ENCODE measurements at places on chromosomes 1 and 21.

GRCh38 chr1:60431593-60431992 lies 358.0 kb upstream of the C1orf87 start:
- DNase-seq: no peak

DNA sequence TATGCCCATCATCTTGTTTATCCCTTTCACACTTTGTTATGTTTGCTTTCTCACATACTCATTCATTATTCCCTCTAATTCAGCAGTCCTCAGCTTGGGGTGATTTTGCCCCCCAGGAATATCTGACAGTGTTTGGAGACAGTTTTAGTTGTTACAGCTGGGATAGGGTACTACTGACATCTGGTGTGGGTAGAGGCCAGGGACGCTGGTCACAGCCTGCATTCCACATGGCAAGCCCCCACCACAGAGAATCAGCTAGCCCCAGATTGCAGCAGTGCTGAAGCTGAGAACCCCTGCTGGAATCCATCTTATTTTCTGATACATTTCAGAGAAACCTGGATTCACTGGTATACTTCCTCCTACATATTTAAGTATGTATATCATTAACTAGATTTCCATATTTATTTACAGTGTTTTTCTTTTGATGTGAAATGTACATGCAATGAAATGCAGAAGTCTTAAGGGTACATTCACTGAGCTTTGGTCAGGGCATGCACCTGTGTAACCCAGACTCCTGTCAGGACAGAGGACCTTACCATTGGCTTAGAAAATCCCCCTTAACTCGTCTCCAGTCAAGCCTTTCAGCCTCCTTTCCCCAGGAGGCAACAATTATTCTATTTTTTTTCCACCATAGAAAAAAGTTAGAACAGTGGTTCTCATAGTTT lies 68.3 kb downstream of the KIF26B start:
- no peak for DNase-seq

DNA sequence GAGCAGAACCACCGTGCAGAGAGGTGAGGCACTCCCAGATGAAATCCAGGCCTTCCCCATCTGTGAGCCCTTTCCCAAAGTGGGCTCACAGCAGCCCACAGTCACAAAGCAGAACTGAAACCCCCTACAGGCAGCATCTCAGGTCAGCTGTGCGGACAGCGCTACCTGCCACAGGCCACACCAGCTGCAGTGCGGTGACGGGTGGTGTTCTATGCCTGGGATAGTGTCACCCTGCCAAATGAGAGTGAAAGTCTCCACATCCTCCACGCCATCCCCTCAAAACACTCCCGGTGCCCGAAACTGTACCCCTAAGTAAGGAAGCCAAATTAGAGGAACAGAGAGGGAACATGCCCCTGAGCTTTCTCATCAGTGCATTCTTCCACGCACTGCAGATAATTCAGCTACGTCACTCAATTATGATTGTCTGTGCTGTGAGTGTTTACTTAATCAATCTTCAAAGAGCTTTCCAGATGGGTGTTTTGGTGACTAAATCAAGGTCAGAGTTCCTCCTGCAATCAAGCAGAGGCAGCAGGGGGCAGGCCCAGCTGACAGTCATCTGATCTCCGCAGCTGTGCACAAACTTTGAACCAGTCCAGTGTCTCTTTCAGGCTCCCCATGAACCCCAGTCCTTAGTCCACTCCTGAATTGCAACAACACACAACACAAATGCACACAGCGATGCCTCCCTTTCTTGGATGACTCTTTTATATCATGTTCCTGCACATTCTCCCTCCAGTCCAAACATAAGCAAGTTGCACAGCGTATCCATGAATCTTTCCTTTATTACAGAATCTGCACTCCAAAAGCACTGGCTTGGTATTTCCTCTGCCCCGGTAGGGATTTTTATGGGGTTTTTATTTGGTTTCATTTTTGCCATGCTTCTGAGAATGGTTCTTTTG lies 150.0 kb downstream of the TOMM20 start:
- no peak for DNase-seq

- DNase-seq: no peak
Measured at GRCh38 chr1:24927988-24928688, 1.9 kb downstream of the RUNX3 start.

- DNase-seq: peak; percentile 14
Measured at GRCh38 chr1:32754317-32755097, 51.9 kb upstream of the SYNC start.

GRCh38 chr1:20074725-20075171 lies 4.8 kb downstream of the PLA2G5 start:
- no peak for DNase-seq

DNA sequence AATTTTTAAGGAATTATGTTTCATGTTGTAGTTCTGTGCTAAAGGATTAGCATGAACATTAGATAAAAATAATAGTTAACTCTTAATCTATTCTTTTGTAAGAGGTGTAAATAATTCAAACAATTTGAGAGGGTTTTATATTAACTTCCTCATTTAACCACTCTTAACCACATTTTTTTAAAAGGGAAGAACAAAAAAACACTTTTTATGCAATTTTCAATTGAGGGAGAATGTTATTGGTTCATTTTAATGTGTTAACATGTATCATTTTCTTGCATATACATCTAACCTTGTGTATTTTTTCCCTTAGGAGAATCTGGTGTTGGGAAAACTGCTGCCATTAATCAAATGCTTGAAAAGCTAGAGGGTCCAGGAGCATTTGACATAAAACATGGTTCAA lies 169.0 kb downstream of the LBR start:
- DNase-seq: no peak

DNA sequence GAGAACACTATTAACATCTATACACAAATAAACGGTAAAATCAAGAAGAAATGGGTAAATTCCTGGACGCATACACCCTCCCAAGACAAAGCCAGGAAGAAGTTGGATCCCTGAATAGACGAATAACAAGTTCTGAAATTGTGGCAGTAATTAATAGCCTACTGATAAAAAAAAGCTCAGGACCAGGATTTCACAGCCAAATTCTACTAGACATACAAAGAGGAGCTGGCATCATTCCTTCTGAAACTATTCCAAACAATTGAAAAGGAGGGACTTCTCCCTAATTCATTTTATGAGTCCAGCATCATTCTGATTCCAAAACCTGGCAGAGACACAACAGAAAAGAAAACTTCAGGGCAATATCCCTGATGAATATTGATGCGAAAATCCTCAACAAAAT lies 70.7 kb upstream of the FMO3 start:
- DNase-seq: no peak

DNA sequence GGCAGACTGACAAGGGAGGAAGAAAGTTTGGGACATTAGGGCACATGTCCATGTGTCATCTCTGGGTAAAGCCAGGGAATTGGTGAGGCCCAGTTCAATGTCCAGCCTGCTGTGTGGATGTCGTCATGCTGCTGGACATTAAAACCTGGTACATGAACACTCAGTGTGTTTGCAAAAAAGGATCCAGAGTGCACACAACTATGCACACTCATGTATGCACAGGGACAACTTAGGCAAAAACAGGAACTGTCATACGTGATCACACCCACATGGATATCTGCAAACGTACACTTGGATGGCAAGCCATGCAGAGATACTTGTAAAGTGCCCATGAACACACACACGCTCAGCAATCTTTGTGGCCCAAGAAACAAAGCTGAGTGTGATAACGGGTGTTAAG lies 47.9 kb upstream of the NEK2 start:
- no peak for DNase-seq

GRCh38 chr21:25179116-25179515 lies 428.2 kb downstream of the MRPL39 start:
- no peak for DNase-seq

- DNase-seq: no peak
Measured at GRCh38 chr1:107950464-107950863, 14.5 kb downstream of the VAV3 start.

DNA sequence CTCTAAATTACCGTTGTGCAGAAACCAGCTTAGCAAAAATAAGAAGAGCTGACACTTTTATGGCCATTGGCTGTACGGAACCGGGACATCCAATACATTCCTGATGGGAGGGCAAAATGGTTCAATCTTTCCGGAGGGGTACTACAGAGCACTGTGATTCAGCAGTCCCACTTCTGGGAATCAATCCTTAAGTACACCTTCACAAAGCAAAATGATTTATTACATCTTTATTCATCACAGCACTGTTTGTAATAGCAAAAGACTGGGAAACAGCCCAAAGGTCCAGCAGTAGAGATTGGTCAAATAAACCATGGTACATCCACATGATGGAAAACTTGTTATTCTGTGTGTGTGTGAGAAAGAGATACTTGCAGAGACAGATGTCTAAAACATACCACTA lies 9.7 kb downstream of the GNG12 start:
- DNase-seq: no peak

DNA sequence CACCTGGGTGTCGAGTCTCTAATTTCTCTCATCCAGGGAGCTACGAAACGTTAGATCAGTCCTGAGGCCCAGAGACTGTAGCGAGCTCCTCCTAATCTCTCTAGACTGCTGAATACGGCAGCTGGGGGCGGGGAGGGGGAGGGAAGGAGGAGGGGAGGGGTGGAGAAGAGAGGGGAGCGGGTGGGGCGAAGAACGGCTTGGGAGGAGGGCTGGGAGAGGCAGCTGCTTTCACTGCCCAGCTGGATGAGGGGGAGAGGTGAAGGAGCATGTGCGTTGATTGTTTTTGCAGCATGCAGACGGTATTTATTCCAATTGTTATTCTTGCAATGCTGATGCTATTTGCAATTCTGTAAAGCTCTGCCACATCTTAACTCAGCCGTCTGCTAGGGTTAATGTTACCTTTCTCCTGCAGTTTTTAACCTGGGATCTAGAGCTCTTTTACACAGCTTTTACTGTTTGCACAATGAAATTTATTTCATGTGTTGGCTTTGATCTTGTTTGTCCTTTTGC lies 790 bp downstream of the DNAJC6 start:
- DNase-seq: no peak

- no peak for DNase-seq
Measured at GRCh38 chr21:42176859-42177258, 42.1 kb upstream of the ABCG1 start.

GRCh38 chr1:27569506-27570291 lies 34.2 kb downstream of the AHDC1 start:
- no peak for DNase-seq

GRCh38 chr1:8680664-8681650 lies 136.5 kb downstream of the RERE start:
- no peak for DNase-seq
